ENCODE measurements at places on chromosomes 2 and 18. TPM values are rescaled to one million over a fixed set of nuclear protein-coding genes. Genes with fewer than 3 reads are reported as not detected.

GDF7 gene
- polyA plus RNA-seq: not detected

MRO gene
- polyA plus RNA-seq: 0.01 TPM

NT5DC4 gene
- not detected for polyA plus RNA-seq

IL18RAP gene
- polyA plus RNA-seq: 0.24 TPM

HNMT gene
- polyA plus RNA-seq: 118 TPM

ALPI gene
- polyA plus RNA-seq: not detected

UGT1A9 gene
- not detected for polyA plus RNA-seq

ANKRD44 gene
- 91.9 TPM for polyA plus RNA-seq

SLC20A1 gene
- polyA plus RNA-seq: 36.3 TPM

NTSR2 gene
- polyA plus RNA-seq: not detected

GPAT2 gene
- polyA plus RNA-seq: 0.44 TPM

TRIM43 gene
- not detected for polyA plus RNA-seq

ABCG5 gene
- polyA plus RNA-seq: not detected

RUFY4 gene
- polyA plus RNA-seq: 0.65 TPM

KCNF1 gene
- not detected for polyA plus RNA-seq

MC2R gene
- polyA plus RNA-seq: not detected

SPIRE1 gene
- 1.8 TPM for polyA plus RNA-seq

MSTN gene
- not detected for polyA plus RNA-seq

FBXO15 gene
- not detected for polyA plus RNA-seq

APLF gene
- 1.8 TPM for polyA plus RNA-seq

TRIP12 gene
- polyA plus RNA-seq: 18.0 TPM

C18orf54 gene
- polyA plus RNA-seq: 0.17 TPM

IDH1 gene
- 115 TPM for polyA plus RNA-seq

COLEC11 gene
- not detected for polyA plus RNA-seq

KLHL41 gene
- not detected for polyA plus RNA-seq

AFF3 gene
- 0.17 TPM for polyA plus RNA-seq

C2orf78 gene
- polyA plus RNA-seq: not detected

SPC25 gene
- polyA plus RNA-seq: not detected

LOXL3 gene
- polyA plus RNA-seq: 18.5 TPM

RNF152 gene
- polyA plus RNA-seq: 0.22 TPM

CYP26B1 gene
- polyA plus RNA-seq: not detected

LHCGR gene
- polyA plus RNA-seq: not detected

SPR gene
- 2.9 TPM for polyA plus RNA-seq

ATOH8 gene
- 3.9 TPM for polyA plus RNA-seq

GTF2A1L gene
- not detected for polyA plus RNA-seq

ZNF804A gene
- 1.8 TPM for polyA plus RNA-seq

NDC80 gene
- polyA plus RNA-seq: not detected

COL3A1 gene
- not detected for polyA plus RNA-seq

POLR1A gene
- 0.45 TPM for polyA plus RNA-seq

ZAP70 gene
- 0.38 TPM for polyA plus RNA-seq

DCTN1 gene
- polyA plus RNA-seq: 27.7 TPM

BCL11A gene
- polyA plus RNA-seq: 11.1 TPM

SEPTIN10 gene
- 6.8 TPM for polyA plus RNA-seq

MAPRE3 gene
- polyA plus RNA-seq: 13.9 TPM

IGFBP5 gene
- polyA plus RNA-seq: not detected

SNRPD1 gene
- 1.6 TPM for polyA plus RNA-seq

CCDC74B gene
- polyA plus RNA-seq: not detected

GKN2 gene
- not detected for polyA plus RNA-seq

TCF4 gene
- polyA plus RNA-seq: 12.9 TPM

SCN9A gene
- 0.67 TPM for polyA plus RNA-seq

SNTG2 gene
- not detected for polyA plus RNA-seq

GALNT3 gene
- polyA plus RNA-seq: 8.3 TPM

SP140L gene
- 14.4 TPM for polyA plus RNA-seq

TMEM182 gene
- polyA plus RNA-seq: 0.23 TPM

APOB gene
- 0.02 TPM for polyA plus RNA-seq

CD8B2 gene
- 0.04 TPM for polyA plus RNA-seq

POTEC gene
- not detected for polyA plus RNA-seq

PIEZO2 gene
- polyA plus RNA-seq: not detected

HOXD9 gene
- not detected for polyA plus RNA-seq
